Psoas muscle (tissue), 8 donors: ENCODE measurements at places on chromosomes 5 and 9. TPM values are rescaled to one million over a fixed set of nuclear protein-coding genes. Genes with fewer than 3 reads are reported as not detected.

Gene PDGFRB
- 34.0 TPM for total RNA-seq

GRCh38 chr9:4168526-4168925 is 131.3 kb downstream of the GLIS3 start:
- no peak overlapping the region for H3K4me3 ChIP-seq
- H3K36me3 ChIP-seq: no peaks in the 10 kb centered on the region
- H3K27ac ChIP-seq: no peak overlapping the region
- no peaks in the 10 kb centered on the region for H3K4me1 ChIP-seq
- DNase-seq: no peak

DNA sequence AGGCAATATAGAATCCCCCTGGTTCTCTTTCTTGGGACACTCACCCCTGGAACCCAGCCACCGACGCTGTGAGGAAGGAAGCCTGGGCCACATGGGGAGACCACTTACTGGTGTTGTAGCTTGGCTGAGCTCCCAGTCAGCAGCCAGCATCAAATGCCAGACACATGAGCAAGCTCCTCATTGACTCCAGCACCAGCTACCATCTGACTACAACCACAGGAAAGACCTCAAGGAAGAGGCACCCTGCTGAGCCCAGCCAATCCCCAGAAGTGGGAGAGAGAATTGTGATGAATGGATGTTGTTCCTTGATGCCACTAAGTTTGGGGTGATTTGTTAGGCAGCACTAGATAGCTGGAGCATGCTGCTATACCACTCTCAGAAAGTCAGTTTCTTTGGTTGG is 36.0 kb downstream of the BNIP1 start:
- DNase-seq: no peak
- no peaks in the 10 kb centered on the region for H3K27me3 ChIP-seq
- H3K27ac ChIP-seq: no peak overlapping the region
- H3K36me3 ChIP-seq: no peaks in the 10 kb centered on the region

DNA sequence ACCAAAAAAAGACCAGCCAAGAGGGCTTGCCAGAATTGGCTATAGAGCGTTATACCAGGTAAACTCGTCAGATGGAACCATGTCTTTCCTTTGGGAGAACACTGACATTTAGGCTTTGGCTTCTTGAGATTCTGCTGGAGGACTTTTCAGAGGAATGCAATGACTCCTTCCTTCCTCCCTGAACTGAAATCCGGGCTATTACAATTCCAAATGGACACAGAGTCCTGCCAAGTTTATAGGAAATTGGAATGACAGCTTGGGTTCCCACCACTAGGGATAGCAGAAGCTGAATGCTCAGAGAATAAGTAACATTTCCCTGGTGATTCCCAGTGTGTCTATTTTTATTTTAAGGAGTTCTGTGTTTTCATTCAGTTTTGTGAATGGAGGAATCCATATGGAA is 143.0 kb downstream of the FGF1 start:
- no peak for DNase-seq
- H3K27me3 ChIP-seq: no peaks in the 10 kb centered on the region
- peak overlapping the region; percentile 21 for H3K27ac ChIP-seq
- no peaks in the 10 kb centered on the region for H3K4me1 ChIP-seq
- no peak overlapping the region for H3K4me3 ChIP-seq
- H3K36me3 ChIP-seq: no peaks in the 10 kb centered on the region
